Stimulated activated CD8-positive, alpha-beta memory T cell treated with anti-CD3 and anti-CD28 coated beads, Interleukin-4, amount 100 ng/mL, for 4 hours (primary cell): ENCODE measurements at places on chromosomes 4 and X.

DNA sequence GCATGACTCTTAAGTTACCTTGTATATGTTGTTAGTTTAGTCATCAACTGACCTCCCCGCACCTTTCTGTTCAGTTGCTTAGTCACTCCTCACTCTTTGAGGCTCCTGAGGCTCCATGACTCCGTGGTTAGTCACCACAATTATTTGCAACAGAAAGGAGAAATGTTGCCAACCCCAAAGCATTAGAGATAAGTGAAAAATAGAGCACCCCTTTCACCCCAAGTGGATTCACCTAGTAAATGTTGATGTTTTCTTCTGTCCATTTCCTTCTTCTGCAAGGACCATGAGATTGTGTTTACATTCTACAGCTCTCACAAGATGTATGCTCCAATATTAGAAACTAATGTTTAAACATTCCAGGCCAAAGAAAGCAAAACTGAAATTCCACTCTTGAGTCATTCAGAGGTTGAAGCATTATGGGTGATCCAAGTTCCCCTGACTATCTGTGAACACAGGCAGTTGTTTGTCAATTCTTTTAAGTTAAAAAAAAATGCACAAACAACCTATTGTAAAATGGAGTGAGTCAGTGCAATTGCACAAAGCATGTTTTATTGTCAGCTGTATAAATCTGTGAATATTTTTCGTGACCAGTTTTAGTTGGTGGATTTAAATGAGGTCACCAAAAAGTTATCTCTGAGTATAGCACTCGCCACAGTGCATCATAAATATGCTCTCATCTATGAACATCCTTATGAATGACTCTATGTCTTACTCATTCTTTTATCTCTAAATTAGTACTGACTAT lies 552.4 kb upstream of the MAGEB2 start:
- DNase-seq, result no peak

GRCh38 chrX:13994104-13994503 lies 35.6 kb downstream of the GEMIN8 start:
- no peak for DNase-seq

DNA sequence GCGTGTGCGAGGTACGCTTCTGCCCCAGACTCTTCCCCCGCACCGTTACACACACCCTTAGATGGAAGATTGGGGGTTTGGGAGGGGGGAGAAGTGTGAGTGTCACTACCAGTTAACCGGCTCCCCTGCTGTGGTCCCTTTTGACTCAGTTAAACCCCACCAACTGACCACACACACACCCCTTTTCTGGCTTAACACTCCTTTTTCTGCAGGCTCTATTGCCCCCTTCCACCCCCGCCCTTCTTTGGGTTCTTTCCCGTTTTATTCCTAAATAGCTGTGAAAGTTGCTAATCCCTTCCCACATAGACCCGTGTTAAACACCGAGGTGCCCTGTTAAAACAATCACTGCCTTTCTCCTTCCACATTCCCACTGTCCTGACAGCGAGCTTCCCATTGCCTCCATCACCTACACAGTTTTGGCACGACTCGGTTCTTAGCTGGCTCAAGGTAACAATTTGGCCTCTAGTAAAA lies 3.7 kb upstream of the NR3C2 start:
- DNase-seq, result no peak

- no peak for DNase-seq
Measured at GRCh38 chr4:142130666-142131065, 494.3 kb downstream of the IL15 start.

DNA sequence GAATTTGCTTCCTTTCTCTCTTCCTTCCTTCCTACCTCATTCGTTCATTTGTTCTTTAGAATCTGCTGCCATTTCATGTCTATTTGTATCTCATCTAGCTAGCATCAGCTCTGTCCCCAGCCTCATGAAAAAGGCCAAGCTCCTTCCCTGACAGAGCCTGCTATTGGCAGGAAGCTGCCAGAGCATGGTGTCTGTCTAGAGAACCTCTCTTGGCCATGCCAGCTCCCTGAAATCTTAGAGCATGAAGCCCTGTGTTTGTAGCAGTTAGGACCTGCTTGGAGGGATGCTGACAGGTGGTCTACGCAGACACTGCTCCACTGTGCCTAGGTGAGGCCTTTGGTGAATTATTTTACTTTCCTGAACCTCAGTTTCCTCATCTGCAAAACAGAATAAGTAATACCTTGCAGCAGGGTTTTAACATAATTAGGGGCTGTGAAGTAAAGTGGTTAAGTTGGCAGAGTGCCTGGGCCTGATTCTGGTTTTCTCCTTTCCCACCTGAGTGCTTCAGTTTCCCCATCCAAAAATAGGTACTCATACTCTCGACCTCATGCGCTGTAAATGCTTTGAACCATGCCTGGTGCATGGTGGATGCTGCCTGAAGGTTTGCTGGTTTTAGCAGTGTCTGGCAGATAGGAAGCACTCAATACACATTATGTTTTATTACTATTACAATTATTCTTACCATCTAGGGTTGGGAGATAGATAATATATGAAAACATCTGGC lies 4.7 kb downstream of the PTTG2 start:
- DNase-seq, result no peak

- no peak for DNase-seq
Measured at GRCh38 chr4:633976-634598, 8.7 kb downstream of the PDE6B start.
